ENCODE measurements at places on chromosomes 16 and 17.

GRCh38 chr17:27882162-27882840 lies 10.9 kb downstream of the LYRM9 start:
- DNase-seq = no peak

DNA sequence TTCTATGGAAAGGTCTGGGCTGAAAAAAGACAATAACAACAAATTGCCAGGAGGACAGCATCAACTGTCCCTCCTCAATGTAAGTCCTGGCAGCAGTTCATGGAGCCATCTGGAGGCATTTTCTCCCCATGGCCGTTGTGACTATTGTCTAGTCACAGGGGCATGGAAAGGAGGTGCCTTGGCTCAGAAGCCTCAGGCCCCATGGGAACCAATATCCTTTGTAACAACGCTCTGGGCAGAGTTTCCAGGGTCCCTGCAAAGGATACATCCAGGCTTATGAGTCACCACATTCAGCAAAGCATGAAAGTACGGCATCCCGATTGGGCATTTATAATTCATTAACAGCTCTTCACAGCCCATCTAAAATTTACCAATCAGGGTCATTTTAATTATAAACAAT lies 85.2 kb downstream of the GLG1 start:
- no peak for DNase-seq

DNA sequence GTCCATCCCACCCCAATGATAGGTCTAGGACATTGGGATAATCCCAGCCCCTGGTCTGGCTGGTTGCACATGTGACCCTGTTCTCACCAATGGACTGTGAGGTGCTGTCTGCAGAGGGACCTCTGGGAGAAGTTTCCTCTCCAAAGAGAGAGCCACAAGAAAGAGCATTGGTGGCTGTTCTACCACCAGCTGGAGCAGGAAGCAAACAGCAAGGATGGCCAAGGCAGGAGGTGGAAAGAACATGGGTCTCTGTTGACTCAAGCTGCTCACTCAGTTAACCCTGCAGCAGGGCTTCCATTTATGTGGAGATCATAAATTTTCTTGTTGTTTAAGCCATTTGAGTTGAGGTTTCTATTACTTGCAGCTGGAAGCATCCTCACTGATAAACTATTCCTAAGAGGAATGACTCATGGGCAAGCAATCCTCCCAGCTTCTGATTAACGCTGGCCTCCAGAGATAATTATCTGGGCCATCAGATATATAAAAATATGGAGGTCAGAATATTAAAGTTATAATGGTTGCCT lies 52.6 kb downstream of the CYB5B start:
- DNase-seq = no peak

DNA sequence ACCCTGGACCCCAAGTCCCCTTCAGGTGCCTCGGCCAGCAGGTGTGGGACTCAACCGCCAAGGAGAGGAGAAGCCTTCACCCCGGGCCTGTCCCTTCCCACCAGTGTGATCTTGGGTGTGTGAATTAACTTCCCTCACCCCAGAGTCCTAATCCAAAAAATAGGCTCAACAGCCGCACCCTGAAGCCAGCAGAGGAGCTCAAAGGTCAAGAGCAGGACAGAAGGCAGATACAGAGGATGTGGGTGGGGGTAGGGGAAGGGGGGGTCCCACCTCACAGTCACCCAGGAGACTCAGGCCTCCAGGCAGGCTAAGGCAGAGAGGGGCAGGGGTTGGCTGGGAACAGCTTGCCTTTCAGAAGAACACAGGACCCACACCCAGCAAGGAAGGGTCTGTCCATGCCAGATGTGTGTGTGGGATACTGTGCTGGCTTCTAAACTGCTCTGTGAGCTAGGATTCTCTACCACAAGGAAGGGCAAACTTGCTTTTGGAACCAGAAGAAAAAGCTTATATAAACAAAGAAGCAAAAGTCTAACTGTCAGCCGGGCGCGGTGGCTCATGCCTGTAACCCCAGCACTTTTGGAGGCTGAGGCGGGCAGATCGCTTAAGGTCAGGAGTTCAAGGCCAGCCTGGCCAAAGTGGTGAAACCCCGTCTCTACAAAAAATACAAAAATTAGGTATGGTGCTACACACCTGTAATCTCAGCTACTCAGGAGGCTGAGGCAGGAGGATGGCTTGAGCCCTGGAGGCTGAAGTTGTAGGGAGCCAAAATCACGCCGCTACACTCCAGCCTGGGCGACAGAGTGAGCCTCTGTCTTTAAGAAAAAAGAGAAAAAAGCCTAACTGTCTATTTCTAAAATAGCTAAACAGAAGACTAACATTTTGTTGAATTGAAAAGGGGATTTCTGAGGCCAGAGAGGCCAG lies 4.6 kb downstream of the PIEZO1 start:
- no peak for DNase-seq

- no peak for DNase-seq
Measured at GRCh38 chr17:73272906-73273218, 11.2 kb upstream of the CPSF4L start.

DNA sequence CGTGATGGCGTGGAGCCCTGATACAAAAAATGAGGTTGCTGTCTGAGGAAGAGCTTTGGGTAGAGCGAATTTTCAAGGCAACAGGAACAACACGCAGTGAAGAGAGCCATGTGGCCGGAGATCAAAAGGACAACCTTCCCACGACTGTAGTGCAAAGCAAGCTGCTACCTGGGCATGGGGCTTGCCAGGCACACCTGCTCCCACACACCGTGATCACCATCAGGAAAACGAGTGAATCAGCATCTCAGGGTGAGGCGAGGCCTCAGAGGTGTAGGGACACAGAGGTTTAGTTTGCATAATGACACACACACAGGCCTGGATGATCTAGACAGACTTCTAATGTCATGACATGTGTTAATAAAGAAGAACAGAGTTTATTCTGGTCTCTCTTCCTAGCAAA lies 65.7 kb downstream of the PARN start:
- no peak for DNase-seq

DNA sequence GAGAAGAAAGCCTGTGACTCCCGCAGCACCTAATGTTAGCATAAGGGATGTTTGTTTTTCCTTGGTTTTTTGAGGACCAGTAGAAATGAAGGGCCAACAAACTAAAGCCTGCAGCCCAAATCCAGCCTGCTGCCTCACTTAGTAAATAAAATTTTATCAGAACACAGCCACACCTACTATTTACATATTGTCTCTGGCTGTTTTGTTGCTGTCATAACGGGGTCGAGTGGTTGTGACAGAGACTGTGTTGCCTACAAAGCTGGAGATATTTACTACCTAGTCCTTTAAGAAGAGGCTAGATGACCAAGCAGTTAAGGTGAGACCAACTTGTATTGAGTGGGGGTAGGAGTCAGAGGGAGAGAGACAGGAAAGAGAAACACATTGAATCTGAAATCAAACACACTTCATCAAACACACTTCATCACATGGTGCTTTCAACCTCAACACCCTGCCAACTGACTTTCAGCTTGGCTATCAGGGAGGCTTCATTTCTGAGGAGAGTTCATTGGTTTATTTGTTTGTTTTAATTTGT lies 546.3 kb upstream of the CDH11 start:
- no peak for DNase-seq

DNA sequence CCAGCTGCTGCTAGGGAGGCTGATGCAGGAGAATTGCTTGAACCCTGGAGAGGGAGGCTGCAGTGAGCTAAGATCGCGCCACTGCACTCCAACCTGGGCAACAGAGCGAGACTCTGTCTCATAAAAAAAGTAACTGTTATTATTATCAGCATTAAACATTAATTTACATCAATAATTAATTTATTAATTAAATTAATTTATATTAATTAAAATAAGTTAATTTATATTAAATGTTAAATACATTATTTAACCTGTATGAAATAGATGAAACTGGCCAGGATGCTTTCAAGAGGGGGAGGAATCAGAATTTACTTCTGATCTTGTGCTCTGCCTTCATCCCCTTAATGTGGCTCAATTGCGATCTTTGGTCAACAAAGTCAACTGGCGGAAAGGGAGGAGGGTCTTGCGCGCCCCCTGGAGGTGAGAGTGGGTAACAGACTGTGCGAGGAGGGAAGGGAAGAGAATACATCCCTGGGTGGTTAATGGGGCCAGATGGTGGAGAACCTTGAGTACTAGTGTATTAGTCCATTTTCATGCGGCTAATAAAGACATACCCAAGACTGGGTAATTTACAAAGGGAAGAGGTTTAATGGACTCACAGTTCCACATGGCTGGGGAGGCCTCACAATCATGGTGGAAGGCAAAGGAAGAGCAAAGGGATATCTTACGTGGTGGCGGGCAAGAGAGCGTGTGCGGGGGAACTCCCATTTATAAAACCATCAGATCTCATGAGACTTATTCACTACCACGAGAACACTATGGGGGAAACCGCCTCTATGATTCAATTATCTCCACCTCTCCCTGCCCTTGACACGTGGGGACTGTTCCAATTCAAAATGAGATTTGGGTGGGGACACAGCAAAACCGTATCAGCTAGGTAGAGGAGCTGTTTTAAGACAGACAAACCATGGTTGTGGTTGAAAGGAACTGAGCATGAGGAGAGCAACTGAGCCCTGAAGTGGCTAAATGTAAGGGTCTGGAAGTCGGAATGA lies 15.7 kb upstream of the CPPED1 start:
- DNase-seq = peak; percentile 75

Data from stimulated activated CD4-positive, alpha-beta T cell treated with anti-CD3 and anti-CD28 coated beads, Interleukin-1b, Interleukin-23, amount 100 ng/mL, for 1 hour (primary cell).